ENCODE measurements at places on chromosomes 1 and 21.

GRCh38 chr1:11740258-11741192 lies 4.6 kb downstream of the AGTRAP start:
- no peak for DNase-seq

DNA sequence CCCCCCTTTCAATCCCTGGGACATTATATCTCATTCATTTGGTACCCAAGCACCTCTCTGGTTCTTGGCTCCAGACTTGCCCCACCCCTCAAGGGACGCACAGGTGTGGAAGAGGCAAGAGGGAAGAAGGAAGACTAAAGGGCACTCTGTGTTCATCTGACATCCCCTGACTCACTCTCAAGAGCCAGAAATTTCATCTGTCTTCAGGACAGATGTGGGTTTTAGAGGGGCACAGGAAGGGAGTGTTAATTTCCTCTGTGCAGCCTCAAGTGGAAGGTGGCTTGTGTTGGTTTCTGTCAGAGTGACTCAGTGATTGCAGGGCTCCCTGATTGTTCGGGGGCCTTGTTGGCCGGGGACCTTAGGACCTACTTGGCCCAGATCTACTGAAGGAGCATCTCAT lies 2.4 kb downstream of the C2CD4D start:
- no peak for DNase-seq

DNA sequence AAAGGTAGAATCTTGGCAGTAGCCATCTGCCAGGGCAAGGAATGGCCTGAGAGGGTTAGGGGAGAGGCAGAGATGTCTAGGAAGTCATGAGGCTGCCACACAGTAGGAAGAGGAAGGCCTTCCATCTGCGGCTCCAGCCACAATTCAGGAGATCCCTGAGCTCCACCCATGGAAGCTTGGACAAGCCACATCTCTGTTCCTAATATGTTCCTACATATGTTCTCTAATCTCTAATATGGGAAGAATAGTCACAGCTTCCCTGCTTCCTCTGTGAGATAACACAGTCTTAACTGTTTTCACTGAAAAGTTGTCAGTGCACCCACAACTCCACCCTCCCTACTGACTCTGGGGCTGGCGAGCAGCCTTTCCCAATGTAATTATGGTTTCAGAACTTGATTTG lies 109.5 kb downstream of the CDC7 start:
- DNase-seq, result no peak

GRCh38 chr21:45504516-45505415 lies 37.5 kb downstream of the SLC19A1 start:
- no peak for DNase-seq

GRCh38 chr1:153628638-153629342 lies 556 bp downstream of the S100A1 start:
- no peak for DNase-seq

- DNase-seq, result no peak
Observed at GRCh38 chr1:117985973-117986372, 56.4 kb downstream of the WDR3 start.
